ENCODE measurements at places on chromosomes 7 and 10.

GRCh38 chr7:81161451-81162075 lies 242.7 kb upstream of the SEMA3C start:
- no peak for DNase-seq

GRCh38 chr10:92688927-92689662 lies 660 bp upstream of the HHEX start:
- no peak for DNase-seq

- no peak for DNase-seq
Measured at GRCh38 chr7:20507157-20507556, 108.3 kb upstream of the ABCB5 start.

GRCh38 chr7:115177103-115177502 lies 255.2 kb downstream of the MDFIC start:
- no peak for DNase-seq

DNA sequence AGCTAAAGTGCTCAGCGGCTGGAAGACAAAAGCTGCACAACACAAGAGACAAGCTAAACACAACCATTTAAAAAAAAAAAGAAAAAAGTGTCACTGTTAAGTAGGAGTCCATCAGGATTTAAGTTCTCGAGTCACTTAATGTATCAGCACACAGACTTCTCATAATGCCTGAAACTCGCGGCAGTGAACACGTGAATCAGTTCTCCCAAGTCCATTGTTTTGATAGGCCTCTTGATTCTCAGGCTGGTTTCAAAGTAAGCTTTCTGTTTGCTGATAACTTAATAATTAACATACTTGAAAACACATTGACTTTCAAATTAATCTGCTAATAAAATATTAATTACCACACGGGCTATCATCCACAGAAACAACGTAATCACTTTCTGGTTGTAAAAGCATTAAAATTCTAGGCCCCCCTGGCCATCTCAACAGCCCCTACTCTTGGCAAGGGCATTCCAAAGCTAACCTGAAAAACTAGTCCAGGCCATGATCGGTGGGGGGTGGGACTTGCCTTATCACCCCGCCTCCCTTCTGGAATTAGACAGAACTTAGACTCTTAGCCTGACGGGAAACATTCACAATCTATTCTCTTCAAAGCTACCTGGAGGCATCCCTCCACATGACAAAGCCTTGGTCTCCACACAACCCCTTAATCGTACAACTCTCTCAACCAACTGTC lies 129.0 kb downstream of the DIP2C start:
- no peak for DNase-seq

DNA sequence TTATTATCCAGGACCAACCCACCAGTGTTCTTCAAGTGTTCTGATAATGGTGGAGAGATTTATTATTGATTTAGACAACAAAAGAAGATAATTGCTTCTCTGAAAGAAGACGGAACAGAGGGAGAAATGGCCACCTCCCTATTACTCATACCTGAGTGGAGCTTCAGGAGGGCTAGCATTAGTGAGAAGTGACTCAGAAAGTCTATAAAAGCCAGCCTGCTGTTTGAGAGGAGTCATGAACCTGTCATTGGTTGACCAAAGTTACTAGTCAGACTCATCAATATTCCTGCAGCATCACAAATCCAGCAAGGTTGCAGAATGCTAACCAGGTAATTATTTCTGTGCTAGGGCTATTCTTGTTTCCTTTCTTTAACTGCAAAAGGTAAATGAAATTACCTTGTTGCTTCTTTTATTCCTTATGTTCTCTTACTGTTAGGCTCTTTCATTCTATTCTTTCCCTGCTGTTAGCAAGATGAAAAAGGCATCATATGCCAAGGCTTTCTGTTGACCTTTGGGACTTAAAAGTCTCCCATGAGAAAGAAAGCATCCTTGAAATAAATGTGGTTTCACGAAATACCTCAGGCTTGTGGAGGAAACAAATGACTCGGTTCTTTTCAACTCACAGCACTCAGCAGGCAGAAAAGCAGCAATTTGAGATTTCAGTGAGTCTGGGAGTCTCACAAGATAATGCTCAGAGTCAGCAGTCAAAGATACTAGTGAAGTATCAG lies 256.4 kb upstream of the PHYHIPL start:
- DNase-seq, result no peak

DNA sequence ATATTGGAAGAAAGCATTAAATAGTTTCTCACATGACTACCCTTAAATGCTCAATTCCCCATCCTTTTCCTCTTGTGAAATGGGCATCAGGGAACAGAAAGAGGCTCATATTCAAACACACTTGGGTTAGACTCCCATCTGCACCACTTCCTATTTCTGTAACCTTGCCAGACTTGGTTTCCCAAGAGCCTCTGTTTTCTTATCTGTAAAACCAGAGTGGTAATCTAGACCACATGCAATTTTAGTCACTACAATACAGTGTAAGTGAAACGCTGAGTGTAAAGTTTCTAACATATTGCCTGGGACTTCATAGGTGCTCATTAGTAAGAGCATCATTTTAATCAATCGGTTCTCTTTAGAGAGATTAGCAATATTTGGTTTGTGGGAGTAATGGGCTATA lies 136.3 kb downstream of the SORCS1 start:
- DNase-seq, result no peak

DNA sequence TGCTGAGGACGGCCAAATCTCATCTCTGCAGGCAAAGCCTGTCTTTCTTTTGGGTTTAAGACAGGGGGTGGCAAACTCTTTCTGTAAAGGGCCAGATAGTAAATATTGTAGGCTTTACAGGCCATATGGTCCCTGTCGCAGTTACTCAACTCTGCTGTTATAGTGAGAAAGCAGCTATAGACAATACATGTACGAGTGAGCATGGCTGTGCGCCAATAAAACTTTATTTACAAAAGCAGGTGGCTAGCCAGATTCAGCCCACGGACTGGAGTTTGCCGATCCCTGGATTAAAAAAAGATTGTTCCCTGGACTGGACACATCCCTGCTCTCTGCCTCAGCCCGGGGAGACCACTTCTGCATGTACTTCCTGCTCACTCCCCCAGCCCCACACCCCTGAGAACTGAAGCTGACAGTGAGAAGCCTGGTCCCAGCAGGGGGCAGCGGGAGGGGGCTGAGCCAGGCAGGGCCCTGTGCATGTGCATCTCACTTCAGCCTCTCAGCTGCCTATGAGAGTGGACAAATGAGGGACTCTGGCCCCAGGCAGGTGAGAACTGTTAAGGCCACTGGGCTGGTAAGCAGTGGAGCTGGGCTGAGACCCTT lies 392.4 kb downstream of the PLXNA4 start:
- DNase-seq, result no peak

GRCh38 chr10:834493-834892 lies 97.0 kb downstream of the LARP4B start:
- DNase-seq, result no peak

DNA sequence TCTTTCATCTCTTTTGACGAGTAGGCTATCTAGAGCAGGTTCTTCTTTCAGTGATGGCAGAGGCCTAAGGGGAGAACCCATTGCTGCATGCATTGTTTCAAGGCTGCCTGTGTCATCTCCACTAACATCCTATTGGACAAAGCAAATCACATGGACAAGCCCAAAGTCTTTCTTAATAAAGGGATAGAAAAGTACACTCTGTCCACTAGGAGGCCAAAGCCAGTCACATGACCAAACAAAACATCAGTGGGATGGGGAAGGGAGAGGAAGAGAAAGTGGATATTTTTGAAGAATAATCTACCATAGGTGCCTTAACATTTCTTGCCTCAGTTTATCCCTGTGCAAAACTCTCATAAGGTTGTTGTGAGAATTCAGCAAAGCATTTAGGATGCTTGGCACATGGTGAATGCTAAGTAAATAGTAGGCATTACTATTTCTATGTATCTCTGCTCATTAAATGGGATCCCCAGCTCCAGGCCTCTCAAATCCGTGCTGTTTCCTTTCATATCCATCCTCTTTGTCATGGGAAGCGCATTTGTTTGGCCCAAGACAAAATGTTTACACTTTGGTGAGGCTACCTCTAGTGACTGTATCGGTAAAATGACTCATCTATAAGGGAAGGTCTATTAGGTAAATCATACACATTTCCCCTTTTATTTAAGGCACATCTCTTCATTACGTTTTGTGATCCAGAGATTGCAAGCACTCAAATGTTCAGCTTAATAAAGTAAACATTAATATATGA lies 16.7 kb upstream of the CADPS2 start:
- DNase-seq, result no peak

DNA sequence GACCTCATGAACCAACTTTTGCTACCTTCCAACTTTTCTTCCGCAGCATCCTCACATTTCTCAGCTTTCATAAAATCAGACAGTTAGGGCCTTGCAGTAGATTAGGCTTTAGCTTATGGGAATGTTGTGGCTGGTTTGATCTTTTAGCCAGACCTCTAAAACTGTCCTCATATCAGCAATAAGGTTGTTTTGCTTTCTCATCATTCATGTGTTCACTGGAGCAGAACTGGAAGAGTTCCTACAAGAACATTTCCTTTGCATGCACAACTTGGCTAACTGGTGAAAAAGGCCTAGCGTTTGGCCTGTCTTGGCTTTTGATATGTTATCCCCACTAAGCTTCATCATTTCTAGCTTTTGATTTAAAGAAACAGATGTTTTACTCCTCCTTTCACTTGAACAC lies 130.0 kb upstream of the LRRTM3 start:
- DNase-seq, result no peak

DNA sequence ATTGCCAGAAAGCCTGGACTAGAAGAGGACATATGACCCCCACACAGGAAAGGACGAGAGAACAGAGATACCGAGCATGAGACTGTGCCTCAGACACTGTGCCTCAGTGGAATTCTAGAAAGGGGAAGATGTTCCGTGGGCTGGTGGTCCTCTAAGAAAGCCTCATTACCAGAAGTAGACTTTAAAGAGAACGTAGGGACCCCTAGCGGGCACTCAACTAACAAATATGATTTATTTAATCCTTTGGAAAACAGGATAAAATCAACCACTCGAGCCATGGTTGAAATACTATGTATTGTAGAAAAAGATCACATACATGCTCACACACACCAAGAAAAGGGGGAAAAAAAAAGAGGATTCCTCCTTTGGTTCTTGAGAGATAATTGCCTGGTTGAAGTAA lies 701.2 kb upstream of the SORCS1 start:
- DNase-seq, result no peak

GRCh38 chr7:145957160-145957890 lies 159.3 kb upstream of the CNTNAP2 start:
- DNase-seq, result no peak

GRCh38 chr10:99766302-99766681 lies 16.1 kb upstream of the ABCC2 start:
- no peak for DNase-seq

DNA sequence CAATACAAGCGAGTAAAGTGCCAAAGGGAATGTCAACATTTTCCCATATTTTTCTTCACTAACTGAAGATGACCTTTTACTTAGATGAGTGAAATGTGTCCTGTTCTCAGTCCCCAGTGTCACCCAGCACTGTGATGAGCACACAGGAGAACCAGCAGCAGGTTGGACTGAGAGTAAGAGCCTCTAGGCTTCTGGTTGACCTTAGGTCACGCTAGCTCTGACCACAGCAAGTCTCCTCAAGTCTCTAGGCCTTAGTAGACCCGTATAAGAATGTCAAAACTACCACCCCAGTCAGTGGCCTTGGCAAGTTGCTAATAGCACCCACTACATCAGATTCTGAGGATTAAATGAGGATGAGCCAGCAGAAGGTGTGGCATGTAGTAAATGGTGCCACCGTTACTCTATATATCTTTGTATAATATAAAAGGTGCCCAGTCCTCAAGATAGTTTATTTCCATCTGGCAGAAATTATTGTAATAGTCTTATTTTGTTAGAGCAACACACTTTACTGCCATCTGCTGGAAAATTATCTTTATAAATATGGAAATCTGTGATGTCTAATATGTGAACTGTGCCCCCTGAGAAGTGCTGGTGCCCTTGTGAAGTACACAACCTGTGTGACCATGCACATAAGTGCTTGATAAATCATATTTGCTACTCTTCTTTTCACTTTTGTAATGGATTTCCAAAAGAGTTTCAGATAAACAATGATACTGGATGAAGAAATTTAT lies 75.7 kb downstream of the SPAG6 start:
- DNase-seq, result no peak

GRCh38 chr10:73253225-73253555 lies 746 bp upstream of the MRPS16 start:
- DNase-seq, result no peak

GRCh38 chr7:139560678-139561077 lies 37.2 kb downstream of the CLEC2L start:
- no peak for DNase-seq

- no peak for DNase-seq
Measured at GRCh38 chr10:126597211-126597610, 73.3 kb downstream of the C10orf90 start.

GRCh38 chr7:135801045-135801693 lies 52.6 kb upstream of the FAM180A start:
- peak; percentile 47 for DNase-seq

- DNase-seq, result no peak
Measured at GRCh38 chr7:138049505-138050116, 26.6 kb upstream of the AKR1D1 start.

DNA sequence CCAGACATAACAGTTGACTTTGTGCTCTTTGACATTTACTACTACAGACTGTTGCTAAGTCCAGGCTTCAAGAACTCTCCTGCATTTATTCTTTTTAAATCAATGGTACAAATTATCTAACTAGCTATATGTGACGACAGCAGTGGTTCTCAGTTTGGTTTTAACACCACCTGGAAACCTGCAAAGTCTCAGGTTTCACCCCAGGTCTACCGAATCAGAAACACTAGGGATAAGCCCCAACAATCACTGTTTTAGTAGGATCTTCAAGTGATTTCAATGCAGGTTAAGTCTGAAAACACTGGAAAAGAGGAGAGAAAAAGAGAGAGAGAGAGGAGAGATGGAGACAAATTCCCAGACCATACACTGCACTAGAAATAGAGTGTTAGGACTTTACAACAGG lies 519.0 kb downstream of the PCDH15 start:
- DNase-seq, result no peak

DNA sequence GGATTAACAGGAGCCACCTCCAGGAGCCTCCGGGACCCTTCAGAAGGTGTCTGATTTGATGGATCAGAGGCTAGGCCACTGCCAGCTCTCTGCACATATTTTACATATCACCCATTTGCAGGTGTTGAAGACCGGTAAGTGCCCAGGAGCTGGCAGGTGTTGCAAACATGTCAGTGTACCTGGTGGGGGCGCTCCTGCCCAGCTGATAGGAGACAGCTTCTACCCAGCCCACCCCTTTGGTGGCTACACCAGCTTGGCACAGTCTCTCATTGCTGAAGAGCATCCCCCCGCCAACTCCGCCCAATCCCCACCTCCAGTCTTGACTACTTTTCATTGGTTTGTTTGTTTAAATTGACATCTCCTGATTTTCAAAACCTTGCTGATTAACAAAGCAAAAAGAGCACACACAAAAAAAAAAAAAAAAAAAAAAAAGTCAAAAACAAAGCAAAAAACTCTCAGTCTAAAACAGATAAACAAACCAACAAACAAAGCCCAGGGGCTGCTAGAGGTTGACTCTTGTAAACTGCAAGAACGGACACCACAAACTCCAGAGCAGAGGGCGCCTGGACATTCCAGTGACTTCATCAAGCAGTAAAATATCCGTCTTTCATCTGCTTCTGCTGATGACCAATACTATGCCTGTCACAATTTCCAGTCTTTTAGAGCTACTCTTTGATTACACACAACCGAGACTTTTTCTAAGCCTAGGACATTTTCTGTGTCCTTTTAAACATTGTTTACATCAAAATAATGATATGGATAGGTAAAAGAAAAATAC lies 275.3 kb downstream of the NRG3 start:
- no peak for DNase-seq
